Dermis microvascular lymphatic vessel endothelial cell (primary cell): ENCODE measurements at places on chromosomes 4 and X. TPM values are rescaled to one million over a fixed set of nuclear protein-coding genes. Genes with fewer than 3 reads are reported as not detected.

The PPARGC1A gene
- 0.26 and 2.7 TPM in 2 replicates for total RNA-seq

DNA sequence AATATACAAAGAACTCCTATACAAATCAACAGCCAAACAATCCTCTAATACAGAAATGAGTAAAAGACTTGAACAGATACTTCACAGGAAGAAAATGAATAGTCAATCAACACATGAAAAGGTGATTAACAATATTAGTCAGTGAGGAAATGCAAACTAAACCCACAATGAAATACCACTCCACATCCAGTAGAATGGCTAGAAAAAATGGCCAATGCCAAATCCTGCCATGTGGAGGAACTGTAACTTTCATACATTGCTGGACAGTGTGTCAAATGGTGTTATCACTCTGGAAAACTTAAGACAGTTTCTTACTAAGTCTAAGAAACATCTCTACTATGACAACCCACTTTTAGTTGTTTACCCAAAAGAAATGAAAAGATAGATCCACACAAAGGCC lies 59.5 kb downstream of the NSG1 start:
- no peak for DNase-seq

GRCh38 chr4:3497523-3498389 lies 34.5 kb downstream of the LRPAP1 start:
- DNase-seq: no peak

The TACR3 gene
- not detected in 2 replicates for total RNA-seq

The BANK1 gene
- under 0.01 TPM in 2 replicates for total RNA-seq

The AMBN gene
- total RNA-seq: not detected in 2 replicates

The CNGA1 gene
- total RNA-seq: not detected in 2 replicates

DNA sequence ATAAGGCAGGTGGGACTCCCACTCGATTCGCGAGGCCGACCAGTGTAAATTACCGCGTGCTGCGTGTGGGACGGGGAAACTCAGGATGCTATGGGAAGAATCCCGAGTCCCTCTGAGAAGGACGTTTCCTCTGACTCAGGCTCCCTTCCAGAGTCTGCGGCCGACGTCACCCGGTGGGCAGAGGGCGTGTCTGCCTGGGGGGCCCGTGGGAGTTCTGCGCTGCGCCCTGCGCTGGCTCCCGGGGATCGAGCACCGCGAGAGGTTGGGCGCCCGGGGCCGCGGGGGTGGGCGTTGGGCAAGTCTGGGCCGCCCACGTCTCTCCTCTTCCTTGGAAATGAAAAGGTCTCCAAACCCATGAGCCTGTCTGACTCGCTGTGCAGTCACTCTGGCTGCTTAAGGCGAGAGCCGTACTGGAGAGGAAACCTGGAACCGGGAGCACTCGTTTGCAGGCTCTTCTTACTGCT lies 568 bp downstream of the NIPAL1 start:
- peak; percentile 59 for DNase-seq

The SULT1E1 gene
- total RNA-seq: 0.89 and 2.3 TPM in 2 replicates

The PPP4R3C gene
- total RNA-seq: not detected in 2 replicates

- peak; percentile 2 for DNase-seq
Observed at GRCh38 chrX:105190252-105190853, 30.1 kb downstream of the TEX13A start.

GRCh38 chrX:94366616-94367015 lies 692.6 kb downstream of the FAM133A start:
- no peak for DNase-seq

DNA sequence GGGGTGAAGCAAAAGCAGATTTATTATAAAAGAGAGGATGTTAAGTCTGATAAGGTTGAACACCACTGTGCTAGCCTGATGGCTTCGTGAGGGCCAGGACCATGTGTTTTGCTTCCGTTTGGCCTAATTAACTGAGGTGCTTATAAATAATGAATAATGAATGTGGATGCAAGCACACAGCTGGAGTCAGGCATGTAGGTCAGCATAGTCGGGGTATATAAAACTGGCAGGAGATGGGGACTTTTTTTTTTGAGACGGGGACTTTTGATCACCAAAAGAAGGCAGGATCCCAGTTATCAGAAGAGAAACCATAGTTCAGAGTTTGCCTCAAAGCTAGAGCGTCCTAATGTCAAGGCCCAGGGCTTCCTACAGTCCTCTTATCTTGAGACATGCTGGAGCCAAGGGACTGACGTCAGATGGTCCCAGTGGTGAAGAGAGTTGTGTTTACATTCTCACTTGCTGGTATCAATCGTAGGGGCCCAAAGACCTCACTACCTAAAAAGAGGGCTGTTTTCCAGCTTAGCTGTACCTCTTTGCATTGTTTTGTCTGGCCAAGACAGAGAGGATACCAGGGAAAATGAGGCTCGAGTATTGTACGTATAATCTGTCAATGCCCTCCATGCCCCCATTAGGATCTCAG lies 50.4 kb downstream of the RTL9 start:
- DNase-seq: no peak

GRCh38 chr4:13921805-13922204 lies 294.3 kb upstream of the BOD1L1 start:
- no peak for DNase-seq

GRCh38 chr4:42268824-42269223 lies 116.4 kb upstream of the BEND4 start:
- no peak for DNase-seq

DNA sequence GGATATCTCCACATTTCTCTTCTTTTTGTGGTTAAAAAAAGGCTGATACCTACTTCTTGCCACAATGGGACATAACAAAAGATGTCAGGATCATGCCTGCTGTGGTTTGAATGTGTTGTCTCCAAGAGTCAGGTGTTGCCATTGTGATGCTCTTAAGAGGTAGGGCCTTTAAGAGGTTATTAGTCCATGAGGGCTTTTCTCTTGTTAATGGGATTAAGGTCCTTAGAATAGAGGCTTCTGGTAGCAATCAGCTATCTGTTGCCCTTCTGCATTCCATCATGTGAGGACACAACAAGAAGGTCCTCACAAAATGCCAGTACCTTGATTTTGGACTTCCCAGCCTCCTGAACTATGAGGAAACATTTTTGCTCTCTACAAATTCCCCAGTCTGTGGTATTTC lies 191.4 kb downstream of the GBA3 start:
- no peak for DNase-seq

The ARSJ gene
- total RNA-seq: 15.3 and 15.4 TPM in 2 replicates

The RBMX gene
- total RNA-seq: 140 and 159 TPM in 2 replicates

The SOWAHD gene
- total RNA-seq: not detected in 2 replicates

DNA sequence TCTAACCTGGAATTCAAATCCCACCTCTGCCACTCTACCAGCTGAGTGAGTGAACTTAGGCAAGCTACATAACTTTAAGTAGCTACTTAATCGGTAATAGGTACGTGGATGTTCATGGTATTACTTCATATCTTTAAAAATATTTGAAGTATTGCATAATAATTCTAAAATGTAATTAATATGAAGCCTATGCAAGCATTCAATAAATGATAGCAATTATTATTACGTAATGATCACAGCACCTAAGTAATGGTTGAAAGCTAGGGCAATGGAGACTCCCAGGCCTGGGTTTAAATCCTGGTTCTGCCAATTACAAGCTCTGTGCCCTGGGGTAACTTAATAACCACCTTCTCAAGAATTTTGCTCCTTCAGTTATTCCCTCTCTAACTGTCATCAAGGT lies 26.7 kb downstream of the LHFPL1 start:
- DNase-seq: no peak

GRCh38 chr4:39596971-39597370 lies 41.7 kb downstream of the SMIM14 start:
- no peak for DNase-seq

DNA sequence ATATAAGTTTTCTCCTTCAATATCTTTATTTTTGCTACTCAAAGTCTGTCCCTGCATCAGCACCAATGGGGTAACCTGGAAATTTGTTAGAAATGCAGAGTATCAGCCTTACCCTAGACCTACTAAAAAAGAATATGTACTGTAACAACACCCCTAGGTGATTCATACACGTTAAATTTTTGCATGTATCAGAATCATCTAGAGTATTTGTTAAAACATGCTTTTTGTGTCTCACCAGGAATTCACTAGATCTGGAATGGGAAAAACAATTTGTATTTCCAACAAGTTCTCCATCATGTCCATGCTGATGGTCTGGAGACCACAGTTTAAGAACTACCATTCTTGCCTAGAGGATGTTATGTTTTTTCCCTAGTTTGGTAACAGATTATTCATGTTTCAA lies 196.0 kb upstream of the EDNRA start:
- no peak for DNase-seq

GRCh38 chr4:15162465-15163283 lies 160.4 kb downstream of the CPEB2 start:
- peak; percentile 44 for DNase-seq

DNA sequence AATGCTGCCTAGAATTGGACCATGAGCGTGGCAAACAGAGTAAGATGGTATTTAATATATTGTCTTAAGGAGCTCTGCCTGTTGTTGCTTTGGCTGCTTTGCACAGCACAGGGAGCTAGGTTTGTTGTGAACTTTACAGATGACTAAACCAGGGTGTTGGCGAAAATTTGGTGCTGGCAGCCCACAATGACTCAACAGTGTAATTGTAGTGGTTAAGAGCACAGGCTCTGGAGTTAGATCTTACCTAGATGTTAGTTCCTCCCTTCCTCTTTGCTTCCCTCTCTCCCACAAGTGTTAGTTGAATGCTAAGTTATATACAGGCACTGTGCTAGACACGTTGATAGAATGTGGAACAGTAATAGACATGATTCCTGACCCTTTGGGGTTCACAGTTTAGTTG lies 128.9 kb upstream of the TRPC5 start:
- no peak for DNase-seq

The GYPA gene
- total RNA-seq: not detected in 2 replicates

The GALNTL6 gene
- not detected in 2 replicates for total RNA-seq

DNA sequence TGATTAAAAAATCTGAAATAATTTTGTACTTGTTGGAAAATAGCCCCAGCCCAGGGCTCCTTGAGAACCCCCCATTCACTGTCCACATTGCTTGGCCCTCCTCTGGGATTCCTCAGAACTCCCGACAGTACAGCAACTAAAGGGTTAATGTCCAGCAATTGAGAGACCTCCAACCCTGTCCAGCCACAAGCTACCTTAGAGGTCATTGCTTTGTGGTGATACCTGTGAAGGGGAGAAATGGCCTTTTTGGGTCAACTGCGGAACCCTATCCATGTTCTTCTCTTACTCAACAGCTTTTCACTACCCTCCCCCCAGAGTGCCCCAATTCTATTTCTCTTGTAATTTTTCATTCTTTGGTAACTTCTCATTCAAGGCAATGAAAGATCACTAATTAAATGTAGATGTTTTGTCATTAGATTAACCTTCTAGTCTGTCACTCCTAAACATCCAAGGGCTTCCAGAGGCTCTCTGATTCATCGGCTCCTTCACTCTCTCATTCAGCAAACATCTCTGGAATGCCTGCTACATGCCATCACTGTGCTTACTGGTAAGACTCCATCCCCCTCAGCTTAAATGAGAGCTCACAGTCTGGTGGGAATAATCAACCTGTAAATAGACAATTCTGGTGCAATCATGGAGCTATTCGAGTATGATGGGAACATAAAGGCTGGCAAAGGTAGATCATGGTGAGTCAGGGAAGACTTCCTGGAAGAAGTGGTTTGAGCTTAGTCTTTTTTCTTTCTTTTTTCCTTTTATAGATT lies 241.4 kb upstream of the PGRMC2 start:
- peak; percentile 32 for DNase-seq

DNA sequence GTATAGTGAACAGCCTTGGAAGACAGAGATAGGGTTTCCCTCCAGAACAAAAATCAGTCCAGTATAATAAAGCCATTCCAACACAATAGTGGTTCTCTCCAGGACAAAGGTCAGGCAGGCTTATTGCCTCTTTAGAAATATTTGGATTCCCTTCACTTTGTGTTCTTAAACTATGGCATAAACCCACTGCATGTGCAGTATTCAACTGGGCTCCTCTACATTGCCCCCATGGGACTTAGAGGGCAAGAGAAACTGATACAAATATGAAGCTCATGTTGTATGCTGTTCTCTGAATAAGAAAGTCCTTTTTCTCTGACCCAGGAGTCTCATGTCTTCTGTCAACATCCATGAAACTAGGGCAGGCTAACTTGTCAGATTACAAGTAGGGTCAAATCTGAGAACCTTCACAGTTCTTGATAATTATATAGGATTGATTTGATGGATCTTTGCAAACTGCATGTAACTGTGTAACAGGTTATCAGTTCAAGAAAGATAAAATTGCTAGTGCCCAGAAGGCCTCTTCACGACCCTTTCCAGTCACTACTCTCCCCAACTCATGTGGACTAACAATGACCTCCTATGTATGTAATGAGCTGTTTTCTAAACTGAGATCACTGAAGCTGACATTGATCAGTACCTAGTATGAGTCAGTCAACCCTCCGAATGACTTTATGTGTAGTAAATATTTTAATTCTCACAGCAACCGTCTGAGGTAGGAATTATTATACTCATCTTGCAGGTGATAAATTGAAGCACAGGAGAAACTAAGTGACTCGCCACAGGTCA lies 31.9 kb upstream of the FAM9C start:
- DNase-seq: no peak

The F9 gene
- total RNA-seq: not detected in 2 replicates

- DNase-seq: no peak
Observed at GRCh38 chr4:169159624-169160171, 111.1 kb downstream of the SH3RF1 start.

GRCh38 chr4:184417802-184418511 lies 56.4 kb downstream of the IRF2 start:
- peak; percentile 65 for DNase-seq

The SH3TC1 gene
- total RNA-seq: 82.8 and 147 TPM in 2 replicates

- DNase-seq: no peak
Observed at GRCh38 chrX:35826503-35826902, 28.4 kb downstream of the MAGEB16 start.

GRCh38 chr4:159632031-159632430 lies 529.2 kb downstream of the RAPGEF2 start:
- DNase-seq: peak; percentile 59

The EMCN gene
- total RNA-seq: 44.3 and 54.9 TPM in 2 replicates

DNA sequence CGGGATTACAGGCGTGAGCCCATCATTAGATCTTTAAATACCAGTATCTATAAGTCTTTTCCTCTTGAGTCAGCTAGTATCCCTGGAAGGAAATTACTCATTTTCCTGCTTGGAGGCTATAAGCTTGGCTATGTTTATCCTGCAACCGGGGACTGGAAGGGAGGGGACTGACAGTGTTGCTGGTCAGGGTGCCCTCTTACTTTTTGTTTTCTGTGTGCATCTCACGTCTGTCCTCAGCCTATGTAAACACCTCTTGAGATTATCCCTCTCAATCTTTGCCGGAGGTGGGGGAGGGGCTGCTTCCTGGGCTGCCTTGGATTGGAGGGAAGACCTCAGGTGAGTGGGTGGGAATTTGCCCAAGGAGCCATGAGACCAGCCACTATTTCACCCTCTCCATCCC lies 37.0 kb downstream of the HTT start:
- DNase-seq: no peak

The NUP62CL gene
- 0.13 TPM in 1 of 2 replicates, not detected in the other for total RNA-seq

GRCh38 chr4:143634763-143635162 lies 65.7 kb downstream of the FREM3 start:
- no peak for DNase-seq

DNA sequence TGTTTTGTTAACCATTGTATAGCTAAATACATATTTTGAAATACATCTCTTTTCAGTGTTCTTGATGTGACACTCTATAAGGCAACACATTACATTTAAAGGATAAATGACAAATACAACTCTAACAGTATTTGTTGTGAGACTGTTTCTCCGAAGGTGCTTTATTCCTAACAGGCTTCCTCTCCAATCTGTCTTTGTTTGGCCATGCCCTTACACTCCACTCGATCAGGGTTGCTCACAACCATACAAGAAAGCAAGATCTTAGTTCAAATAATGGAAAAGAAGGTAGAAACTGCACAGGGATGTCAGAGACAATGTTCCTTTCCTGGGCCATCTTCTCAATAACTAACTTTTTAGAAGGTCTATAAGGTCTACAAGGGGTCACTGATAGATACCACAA lies 36.5 kb downstream of the AMMECR1 start:
- DNase-seq: no peak

The RTL9 gene
- total RNA-seq: not detected in 2 replicates

The PPEF1 gene
- total RNA-seq: not detected in 2 replicates

The STARD8 gene
- total RNA-seq: 20.0 and 44.5 TPM in 2 replicates
